ENCODE measurements at places on chromosomes 6 and 20. TPM values are rescaled to one million over a fixed set of nuclear protein-coding genes. Genes with fewer than 3 reads are reported as not detected.

Gene ACTL10
- total RNA-seq: 3.7 TPM

Gene ARHGAP40
- total RNA-seq: not detected

Gene GPSM3
- total RNA-seq: 82.5 TPM

Gene RSPH4A
- not detected for total RNA-seq

Gene RRAGD
- total RNA-seq: 7.8 TPM

Gene PAK5
- not detected for total RNA-seq

Gene CLIC5
- 1.3 TPM for total RNA-seq

Gene NOL4L
- 14.3 TPM for total RNA-seq

Gene CTAGE9
- not detected for total RNA-seq

Gene SLC2A4RG
- 38.3 TPM for total RNA-seq

Gene SPATS1
- not detected for total RNA-seq

Gene CEP162
- total RNA-seq: 6.1 TPM

Gene AARS2
- 22.2 TPM for total RNA-seq

Gene CRISP2
- not detected for total RNA-seq

Gene SLC22A7
- not detected for total RNA-seq

Gene PNPLA1
- total RNA-seq: not detected

Gene ABHD16B
- total RNA-seq: not detected

Gene EPHA7
- total RNA-seq: not detected

Gene MUC22
- not detected for total RNA-seq

Gene SPTLC3
- 0.18 TPM for total RNA-seq

Gene RPP21
- total RNA-seq: 62.8 TPM

Gene TPX2
- 54.4 TPM for total RNA-seq

Gene LPA
- total RNA-seq: not detected

Gene FILIP1
- total RNA-seq: not detected

Gene KCNQ2
- total RNA-seq: not detected

Gene ANGPT4
- total RNA-seq: not detected

Gene CRIP3
- not detected for total RNA-seq

Gene IDH3B
- total RNA-seq: 116 TPM

Gene ABRACL
- 129 TPM for total RNA-seq
